DMS53 (cell line): ENCODE measurements at places on chromosomes 7 and 10.
A peak's percentile ranks its signal among the peaks of the same experiment; 100 is the strongest.

GRCh38 chr7:93194386-93194785 lies 31.9 kb downstream of the HEPACAM2 start:
- peak; percentile 81 for DNase-seq

DNA sequence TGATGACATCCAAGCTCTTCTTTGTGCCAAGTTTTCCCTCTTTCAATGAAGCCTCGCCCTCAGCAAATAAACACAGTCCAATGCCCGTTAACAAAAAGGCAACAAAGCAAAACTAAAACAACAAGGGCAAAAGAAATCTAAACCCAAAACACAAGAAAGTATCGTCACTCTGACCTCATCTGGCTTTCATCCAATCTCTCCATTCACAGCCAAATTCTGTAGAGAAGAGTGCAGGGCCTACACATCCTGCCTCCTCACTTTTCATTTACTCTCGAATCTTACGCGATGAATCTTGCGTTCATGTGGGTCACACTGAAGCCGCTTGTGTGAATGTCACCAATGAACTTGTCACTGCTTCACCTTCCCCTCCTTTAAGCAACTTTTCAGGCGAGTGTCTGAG lies 15.9 kb upstream of the AKR1E2 start:
- no peak for DNase-seq

GRCh38 chr7:103809229-103809994 lies 180.0 kb downstream of the RELN start:
- DNase-seq = no peak

GRCh38 chr7:146700015-146700560 lies 583.5 kb downstream of the CNTNAP2 start:
- DNase-seq = peak; percentile 96

GRCh38 chr7:131600085-131600881 lies 43.9 kb upstream of the PODXL start:
- peak; percentile 23 for DNase-seq

DNA sequence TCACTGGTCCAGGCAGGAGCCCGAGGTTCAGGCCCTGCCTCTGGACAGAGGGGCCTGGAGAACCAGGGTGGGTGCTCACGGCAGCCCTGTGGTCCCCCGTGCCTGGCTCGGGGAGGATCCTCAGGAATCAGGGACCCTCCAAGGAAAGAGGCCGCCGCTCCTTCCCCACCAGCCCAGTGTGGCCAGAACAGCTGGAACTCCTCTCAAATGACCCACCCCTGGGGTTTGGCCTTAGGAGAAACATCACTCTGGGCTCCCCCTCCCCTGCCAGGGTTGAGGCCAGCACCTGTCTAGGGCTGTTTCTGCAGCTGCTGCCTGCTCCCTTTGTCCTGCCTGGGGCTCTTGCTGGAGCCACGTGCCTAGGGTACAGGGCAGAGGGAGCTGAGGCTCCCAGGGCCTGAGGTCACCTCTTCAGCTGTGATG lies 161.0 kb downstream of the RNF216 start:
- no peak for DNase-seq

DNA sequence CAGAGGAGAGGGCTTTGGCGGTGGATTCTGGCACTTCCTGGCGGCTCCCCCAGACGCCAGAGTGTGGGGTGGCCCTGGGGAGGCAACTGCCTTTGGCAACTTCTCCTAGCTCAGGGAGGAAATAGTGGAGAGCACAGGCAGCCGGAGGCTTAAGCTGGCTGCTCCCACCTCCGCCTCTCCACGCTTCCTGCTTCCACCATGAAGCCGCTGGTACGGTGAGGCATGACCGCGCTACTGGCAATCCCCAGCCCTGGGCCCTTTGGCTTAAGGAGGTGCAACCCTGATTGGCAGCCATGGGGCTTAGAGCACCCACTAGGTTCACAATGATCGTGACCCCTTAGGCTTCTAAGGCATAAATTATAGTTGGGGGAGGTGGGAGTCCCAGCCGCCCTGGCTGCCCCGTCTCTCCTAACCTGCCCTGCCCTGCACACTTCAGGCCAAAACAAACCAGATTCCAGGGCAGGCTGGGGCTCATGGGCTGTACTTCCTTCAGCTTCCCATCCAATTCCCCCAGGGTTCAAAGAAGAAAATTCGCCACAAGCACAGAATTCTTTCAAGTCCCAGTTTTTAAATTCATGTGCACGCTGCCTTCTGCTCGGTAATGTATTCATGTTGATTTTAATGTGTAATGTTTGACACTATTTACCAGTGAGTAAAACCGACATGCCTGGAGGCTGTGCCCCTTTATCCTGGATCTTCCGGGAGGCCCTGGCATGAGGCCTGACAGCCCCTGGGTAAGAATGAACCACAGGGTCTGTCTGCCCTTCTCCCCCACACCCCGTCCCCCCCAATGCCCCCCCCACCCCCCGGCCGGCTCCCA lies 90.7 kb upstream of the LRRC4 start:
- no peak for DNase-seq

GRCh38 chr10:77798940-77799339 lies 127.6 kb downstream of the DLG5 start:
- DNase-seq = no peak

DNA sequence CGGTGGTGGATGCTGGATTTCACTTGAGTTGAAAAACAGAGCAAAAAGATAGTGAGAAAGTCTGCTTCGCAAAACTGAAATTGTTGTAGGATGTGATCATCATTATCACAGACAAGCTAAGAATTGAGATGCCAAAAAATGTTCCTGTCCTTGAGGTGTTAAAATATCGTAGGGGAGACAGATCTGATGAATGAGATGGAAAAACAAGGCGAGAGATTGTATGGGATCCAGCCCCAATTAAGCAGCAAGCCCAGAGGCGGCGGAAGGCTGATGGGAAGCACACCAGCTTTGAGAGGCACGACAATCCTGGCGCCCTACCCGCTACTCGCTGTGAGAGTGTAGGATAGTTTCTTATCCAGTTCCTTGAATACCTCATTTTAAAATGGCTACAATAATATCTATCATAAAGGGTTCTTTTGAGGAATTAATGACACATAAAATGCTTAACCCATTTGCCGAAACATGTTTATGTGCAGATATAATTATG lies 131.1 kb upstream of the PTN start:
- no peak for DNase-seq

GRCh38 chr7:122578350-122578749 lies 120.6 kb downstream of the RNF133 start:
- DNase-seq = no peak

- DNase-seq = no peak
Measured at GRCh38 chr7:26659121-26659520, 205.3 kb downstream of the SKAP2 start.

GRCh38 chr7:23072048-23072447 lies 33.5 kb upstream of the KLHL7 start:
- DNase-seq = no peak

- DNase-seq = no peak
Measured at GRCh38 chr7:111011520-111011919, 79.4 kb upstream of the LRRN3 start.

- no peak for DNase-seq
Measured at GRCh38 chr10:79074732-79075131, 6.0 kb downstream of the ZMIZ1 start.

DNA sequence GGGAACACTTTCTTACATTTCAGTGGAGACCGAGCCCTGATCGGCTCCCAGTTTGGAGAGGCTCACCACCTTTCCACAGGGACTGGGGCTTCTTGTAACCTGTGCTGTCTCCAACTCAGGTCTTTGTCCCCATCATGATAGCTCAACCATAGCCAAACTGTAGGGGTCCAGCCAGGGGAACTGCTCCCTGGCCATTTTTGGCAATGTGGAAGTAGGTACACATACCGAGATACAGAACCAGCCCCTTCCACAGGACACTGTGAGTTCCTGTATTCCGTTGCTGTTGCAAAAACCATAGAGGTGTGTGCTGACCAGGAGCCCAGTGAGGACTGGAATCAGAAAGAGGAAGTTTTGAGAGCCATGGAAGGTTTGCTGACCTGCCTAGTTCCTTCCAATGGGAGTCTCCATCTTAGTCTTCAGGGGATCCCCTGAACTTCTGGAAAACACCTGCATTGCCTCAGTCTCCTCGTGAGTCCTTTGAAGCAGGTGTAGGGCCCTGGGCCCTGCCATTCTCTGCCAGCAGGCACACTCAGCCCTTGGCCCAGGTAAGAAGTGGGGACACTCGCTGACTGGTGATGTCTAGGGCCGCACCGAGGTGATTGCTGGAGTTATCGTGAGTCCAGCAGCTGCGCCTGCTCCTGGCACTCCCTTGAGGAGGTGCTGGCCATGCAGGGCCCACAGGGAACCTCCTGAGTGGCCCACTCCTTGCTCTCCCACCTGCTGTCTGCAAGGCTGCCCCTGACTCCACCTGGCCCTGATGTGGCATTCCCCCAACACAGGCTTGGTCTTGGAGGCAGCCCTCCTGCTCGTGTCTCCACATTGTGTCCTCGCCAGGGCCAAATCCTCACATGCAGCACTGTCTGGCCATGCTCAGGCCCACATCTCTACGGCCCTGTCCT lies 11.2 kb downstream of the WDFY4 start:
- no peak for DNase-seq

DNA sequence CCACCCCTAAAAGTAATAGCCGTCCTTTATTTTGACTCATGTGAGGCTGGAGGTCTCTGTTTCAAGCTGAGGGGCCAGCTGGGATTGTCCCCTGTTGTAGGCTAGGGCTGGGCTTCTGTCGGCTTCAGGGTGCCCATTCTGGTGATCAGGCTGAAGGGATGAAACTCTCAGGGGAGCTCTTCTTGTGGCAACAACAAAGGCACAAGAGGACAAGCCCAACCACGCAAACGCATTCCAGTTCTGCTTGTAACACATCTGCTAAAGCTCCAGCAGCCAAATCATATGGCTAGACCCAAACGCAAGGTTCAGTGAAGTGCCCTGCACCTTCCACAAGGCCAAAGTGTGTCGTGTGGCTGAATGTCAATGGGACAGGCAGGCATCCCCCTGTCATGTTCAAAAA lies 405.7 kb downstream of the INHBA start:
- DNase-seq = peak; percentile 17
